Adrenal gland (tissue), 19 donors: ENCODE measurements at places on chromosomes 12 and 14. TPM values are rescaled to one million over a fixed set of nuclear protein-coding genes. Genes with fewer than 3 reads are reported as not detected.
A peak's percentile ranks its signal among the peaks of the same experiment; 100 is the strongest.

The EP400 gene
- total RNA-seq = 42.4 TPM

The CEBPE gene
- not detected for total RNA-seq

The FAIM2 gene
- 2.3 TPM for total RNA-seq

The KRT73 gene
- total RNA-seq = not detected

The PRMT5 gene
- total RNA-seq = 106 TPM

The KRT72 gene
- total RNA-seq = not detected

The ADAMTS20 gene
- 0.43 TPM for total RNA-seq

The ATXN2 gene
- total RNA-seq = 57.8 TPM

The HSPA2 gene
- 17.7 TPM for total RNA-seq

The DHRS2 gene
- 3.9 TPM for total RNA-seq

The CLMN gene
- 5.5 TPM for total RNA-seq

GRCh38 chr12:26507613-26508012 is 312.2 kb downstream of the SSPN start:
- no peaks in the 10 kb centered on the region for H3K36me3 ChIP-seq
- no peaks in the 10 kb centered on the region for H3K4me1 ChIP-seq
- no peak overlapping the region for H3K27ac ChIP-seq
- no peaks in the 10 kb centered on the region for H3K27me3 ChIP-seq
- DNase-seq = no peak

DNA sequence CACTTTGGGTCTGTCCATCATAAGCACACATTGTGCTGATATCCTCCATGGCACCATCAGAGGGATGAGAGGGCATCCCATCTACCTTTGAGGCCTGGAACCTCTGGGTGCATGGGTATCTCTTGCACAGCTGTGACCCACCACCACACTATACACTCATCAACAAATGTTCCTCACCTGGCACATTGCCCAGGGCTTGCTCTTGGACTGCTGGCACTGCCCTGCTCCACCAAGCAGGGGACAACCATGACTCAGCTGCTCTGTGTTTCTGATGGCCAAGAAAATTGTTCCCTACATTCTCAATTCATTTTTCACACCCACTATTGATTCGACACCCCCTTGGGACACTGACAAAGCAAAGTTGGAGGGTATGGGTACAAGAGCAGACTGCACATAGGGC is 155.5 kb downstream of the PTPRO start:
- DNase-seq = no peak
- H3K36me3 ChIP-seq = no peaks in the 10 kb centered on the region
- no peak overlapping the region for H3K4me3 ChIP-seq
- no peak overlapping the region for H3K27ac ChIP-seq
- H3K4me1 ChIP-seq = no peaks in the 10 kb centered on the region
- no peaks in the 10 kb centered on the region for H3K27me3 ChIP-seq

GRCh38 chr12:129927316-129927900 is 23.6 kb upstream of the TMEM132D start:
- H3K27me3 ChIP-seq = no peaks in the 10 kb centered on the region
- no peaks in the 10 kb centered on the region for H3K4me1 ChIP-seq
- DNase-seq = no peak
- H3K36me3 ChIP-seq = no peaks in the 10 kb centered on the region

DNA sequence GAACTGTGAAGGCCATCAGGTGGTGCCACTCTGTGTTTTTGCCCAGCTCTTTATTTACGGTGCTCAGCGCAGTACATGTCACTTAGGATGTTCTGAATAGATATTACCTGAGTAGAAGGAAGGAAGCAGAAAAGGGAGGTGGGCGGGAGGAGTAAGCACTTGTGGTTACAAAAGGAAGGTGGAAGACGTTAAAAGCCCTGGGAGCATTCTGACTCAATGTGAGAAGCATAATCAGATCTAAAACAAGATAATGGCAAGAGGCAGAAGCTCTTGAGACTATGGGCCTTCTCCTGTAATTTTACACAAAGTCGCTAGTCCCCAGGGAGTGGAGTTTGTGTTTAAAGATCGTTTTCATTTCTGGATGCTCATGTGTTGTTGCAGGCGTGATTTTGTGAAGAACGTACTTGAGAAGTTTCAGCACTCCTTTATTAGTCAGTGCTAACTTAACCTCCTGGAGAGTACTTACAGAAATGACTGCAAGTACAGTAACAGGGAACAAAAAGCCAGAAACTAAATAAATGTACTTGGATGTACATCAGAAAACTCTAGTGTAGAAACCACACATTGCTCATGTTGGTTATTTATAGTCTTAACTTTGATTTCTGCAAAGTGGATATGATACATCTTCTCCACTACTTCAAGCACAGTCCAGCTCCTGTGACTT is 1523.5 kb downstream of the AACS start:
- H3K4me1 ChIP-seq = no peaks in the 10 kb centered on the region
- H3K4me3 ChIP-seq = no peak overlapping the region
- H3K27me3 ChIP-seq = no peaks in the 10 kb centered on the region
- no peak for DNase-seq
- no peak overlapping the region for H3K27ac ChIP-seq

GRCh38 chr14:30450631-30451545 is 108.1 kb upstream of the G2E3 start:
- H3K4me1 ChIP-seq = no peaks in the 10 kb centered on the region
- H3K36me3 ChIP-seq = no peaks in the 10 kb centered on the region
- no peak overlapping the region for H3K27ac ChIP-seq
- no peak for DNase-seq

GRCh38 chr12:92729773-92730305 is 27.1 kb downstream of the PLEKHG7 start:
- H3K27ac ChIP-seq = no peak overlapping the region
- DNase-seq = no peak
- no peak overlapping the region for H3K4me3 ChIP-seq
- no peaks in the 10 kb centered on the region for H3K27me3 ChIP-seq

- H3K27me3 ChIP-seq = no peaks in the 10 kb centered on the region
- H3K27ac ChIP-seq = no peak overlapping the region
- DNase-seq = peak; percentile 29
- H3K4me1 ChIP-seq = no peaks in the 10 kb centered on the region
Observed at GRCh38 chr14:99784508-99784907, 8.7 kb upstream of the EML1 start.

GRCh38 chr12:20549108-20549719 is 145.9 kb upstream of the SLCO1C1 start:
- no peak for DNase-seq
- no peak overlapping the region for H3K27ac ChIP-seq
- no peaks in the 10 kb centered on the region for H3K4me1 ChIP-seq
- no peaks in the 10 kb centered on the region for H3K36me3 ChIP-seq
- H3K27me3 ChIP-seq = no peaks in the 10 kb centered on the region
- H3K4me3 ChIP-seq = no peak overlapping the region

GRCh38 chr12:40223646-40224045 is 1.2 kb upstream of the LRRK2 start:
- H3K4me1 ChIP-seq = peaks cover 24% of the 10 kb centered on the region
- no peak for DNase-seq
- no peaks in the 10 kb centered on the region for H3K36me3 ChIP-seq
- H3K27ac ChIP-seq = peak overlapping the region; percentile 89
- H3K4me3 ChIP-seq = no peak overlapping the region

DNA sequence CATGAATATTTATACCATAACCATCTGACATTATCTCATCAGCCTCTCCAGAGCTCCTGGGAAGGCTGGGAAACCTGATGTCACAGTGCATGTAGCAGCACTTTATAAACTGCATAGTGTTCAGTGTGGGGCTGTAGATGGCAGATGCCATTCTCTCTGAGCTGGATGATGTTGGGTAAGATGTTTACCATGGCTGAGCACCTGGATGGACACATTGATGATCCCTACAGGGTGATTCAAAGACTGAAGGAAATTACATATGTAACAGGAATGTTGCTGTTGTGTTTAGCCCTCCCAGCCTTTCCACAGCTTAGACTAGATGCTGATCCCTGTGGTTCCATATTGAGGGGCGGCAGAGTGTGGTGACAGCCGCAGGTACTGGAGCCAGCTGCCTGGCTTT is 37.4 kb downstream of the IFT43 start:
- no peak overlapping the region for H3K4me3 ChIP-seq
- no peak overlapping the region for H3K27ac ChIP-seq
- no peaks in the 10 kb centered on the region for H3K36me3 ChIP-seq
- H3K4me1 ChIP-seq = no peaks in the 10 kb centered on the region
- DNase-seq = no peak

GRCh38 chr12:133156125-133156690 is 25.1 kb upstream of the ZNF268 start:
- H3K27me3 ChIP-seq = no peaks in the 10 kb centered on the region
- H3K36me3 ChIP-seq = peaks cover 41% of the 10 kb centered on the region
- no peak for DNase-seq
- no peak overlapping the region for H3K4me3 ChIP-seq
- no peak overlapping the region for H3K27ac ChIP-seq

- H3K4me3 ChIP-seq = no peak overlapping the region
- no peaks in the 10 kb centered on the region for H3K36me3 ChIP-seq
- H3K27ac ChIP-seq = no peak overlapping the region
- DNase-seq = no peak
- H3K27me3 ChIP-seq = no peaks in the 10 kb centered on the region
Observed at GRCh38 chr12:104643093-104643818, 186.5 kb downstream of the CHST11 start.

GRCh38 chr14:95722525-95723190 is 8.7 kb upstream of the TCL1A start:
- H3K27me3 ChIP-seq = no peaks in the 10 kb centered on the region
- H3K27ac ChIP-seq = no peak overlapping the region
- no peak for DNase-seq

DNA sequence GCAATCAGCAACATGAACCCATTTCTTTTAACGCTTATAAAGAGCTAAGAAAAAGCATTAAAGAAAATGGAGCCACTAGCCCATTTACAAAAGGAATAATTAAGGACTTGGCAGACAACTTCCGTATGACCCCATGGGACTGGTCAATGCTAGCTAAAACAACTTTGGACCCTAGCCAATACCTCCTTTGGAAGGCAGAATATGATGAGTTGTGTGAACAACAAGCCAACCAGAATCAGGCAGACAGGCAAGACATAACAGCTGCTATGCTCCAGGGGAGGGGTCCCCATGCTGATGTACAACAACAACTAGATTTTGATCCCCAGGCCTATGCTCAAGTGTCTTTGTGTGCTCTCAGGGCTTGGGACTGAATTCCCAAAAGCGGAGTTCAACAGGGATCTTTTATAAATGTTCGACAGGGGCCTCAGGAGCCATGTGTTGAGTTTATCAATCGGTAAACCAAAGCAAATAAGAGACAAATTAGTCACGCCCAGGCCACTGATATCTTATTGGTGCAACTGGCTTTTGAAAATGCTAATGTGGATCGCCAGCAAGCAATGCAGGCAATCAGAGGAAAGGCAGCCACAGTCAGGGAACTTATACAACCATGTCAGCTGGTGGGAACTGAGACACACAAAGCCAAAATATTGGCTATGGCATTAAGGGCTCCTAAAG is 254.4 kb upstream of the DIO2 start:
- no peak overlapping the region for H3K27ac ChIP-seq
- H3K36me3 ChIP-seq = no peaks in the 10 kb centered on the region
- no peak for DNase-seq
- no peaks in the 10 kb centered on the region for H3K27me3 ChIP-seq
- no peak overlapping the region for H3K4me3 ChIP-seq

GRCh38 chr14:90999299-90999698 is 61.1 kb downstream of the RPS6KA5 start:
- H3K4me3 ChIP-seq = no peak overlapping the region
- H3K4me1 ChIP-seq = no peaks in the 10 kb centered on the region
- DNase-seq = no peak
